ENCODE measurements at places on chromosomes 6 and 20.
A peak's percentile ranks its signal among the peaks of the same experiment; 100 is the strongest.

DNA sequence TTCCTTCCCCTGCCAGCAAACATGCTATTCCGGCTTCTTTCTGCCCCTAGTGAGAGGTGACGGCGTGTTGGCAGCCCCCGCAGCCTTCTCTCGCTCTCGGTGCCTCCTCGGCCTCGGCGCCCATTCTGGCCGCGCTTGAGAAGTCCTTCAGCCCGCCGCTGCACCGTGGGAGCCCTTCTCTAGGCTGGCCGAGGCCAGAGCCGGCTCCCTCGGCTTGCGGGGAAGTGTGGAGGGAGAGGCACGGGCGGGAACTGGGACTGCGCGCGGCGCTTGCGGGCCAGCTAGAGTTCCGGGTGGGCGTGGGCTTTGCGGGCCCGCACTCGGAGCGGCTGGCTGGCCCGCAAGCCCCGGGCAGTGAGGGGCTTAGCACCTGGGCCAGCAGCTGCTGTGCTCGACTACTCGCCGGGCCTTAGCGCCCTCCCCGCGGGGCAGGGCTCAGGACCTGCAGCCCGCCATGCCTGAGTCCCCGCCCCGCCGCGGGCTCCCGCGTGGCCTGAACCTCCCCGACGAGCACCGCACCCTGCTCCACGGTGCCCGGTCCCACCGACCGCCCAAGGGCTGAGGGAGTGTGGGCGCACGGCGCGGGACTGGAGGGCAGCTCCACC is 20.0 kb upstream of the PXDC1 start:
- DNase-seq: no peak

GRCh38 chr6:36848658-36849441 is 9.6 kb upstream of the CPNE5 start:
- no peak for DNase-seq

DNA sequence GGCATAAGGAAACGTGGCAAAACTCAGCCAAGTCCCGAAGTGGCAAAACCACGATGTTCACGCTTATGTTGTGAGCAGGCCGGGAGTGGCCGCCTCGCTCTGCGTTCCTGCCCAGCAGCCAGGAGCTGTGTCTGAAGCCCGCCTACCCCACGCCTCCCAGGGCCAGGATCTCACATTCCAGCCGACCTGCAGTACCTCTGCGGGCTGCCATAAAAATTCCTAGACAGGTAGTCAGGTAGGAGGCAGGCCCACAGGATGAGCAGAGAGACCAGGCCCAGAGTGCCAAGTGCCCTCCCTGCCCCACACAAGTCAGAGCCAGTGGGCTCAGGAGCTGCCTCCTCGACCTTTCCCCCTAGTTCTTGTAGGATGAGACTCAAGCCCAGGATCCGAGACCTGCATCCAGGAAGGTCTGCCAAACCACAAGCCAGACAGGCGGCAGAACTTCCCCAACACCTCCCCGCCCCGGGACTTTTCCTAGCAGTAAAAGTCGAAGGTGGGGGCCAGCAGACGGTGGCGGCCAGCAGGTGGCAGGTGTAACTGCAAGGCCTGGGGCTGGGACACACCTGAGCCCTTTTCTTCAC is 16.7 kb downstream of the PMEPA1 start:
- no peak for DNase-seq

DNA sequence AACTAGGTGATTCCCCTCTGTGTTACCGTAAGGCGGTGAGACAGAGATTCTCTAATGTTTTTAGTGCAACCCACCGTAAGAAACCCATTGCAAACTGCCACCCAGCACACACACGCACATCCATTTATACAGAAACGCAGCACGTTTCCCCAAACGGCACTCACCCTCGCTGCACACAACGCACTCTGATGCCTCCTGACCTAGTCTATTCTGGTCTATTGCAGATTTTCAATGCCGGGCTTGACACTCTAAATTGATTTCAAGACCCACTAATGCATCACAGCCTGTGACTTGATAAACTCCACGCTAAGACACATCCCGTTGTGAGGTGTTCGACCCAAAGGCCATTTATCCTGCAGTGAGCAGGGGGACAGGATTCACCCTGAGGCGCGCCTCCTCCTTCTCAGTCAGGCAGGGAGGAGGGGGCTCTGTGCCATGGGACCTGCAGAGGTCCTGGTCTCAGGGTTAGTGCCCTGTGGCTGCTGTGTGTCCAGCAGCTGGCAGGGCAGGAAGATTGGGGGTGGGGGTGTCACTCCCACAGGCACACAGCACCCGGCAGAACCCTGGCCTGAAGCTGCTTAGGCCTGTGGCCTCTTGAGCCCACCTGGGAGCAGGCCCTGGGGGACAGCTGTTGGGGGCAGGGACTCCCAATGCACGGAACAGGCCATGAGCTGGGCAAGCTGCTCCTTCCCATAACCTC is 335.6 kb downstream of the PREX1 start:
- no peak for DNase-seq

DNA sequence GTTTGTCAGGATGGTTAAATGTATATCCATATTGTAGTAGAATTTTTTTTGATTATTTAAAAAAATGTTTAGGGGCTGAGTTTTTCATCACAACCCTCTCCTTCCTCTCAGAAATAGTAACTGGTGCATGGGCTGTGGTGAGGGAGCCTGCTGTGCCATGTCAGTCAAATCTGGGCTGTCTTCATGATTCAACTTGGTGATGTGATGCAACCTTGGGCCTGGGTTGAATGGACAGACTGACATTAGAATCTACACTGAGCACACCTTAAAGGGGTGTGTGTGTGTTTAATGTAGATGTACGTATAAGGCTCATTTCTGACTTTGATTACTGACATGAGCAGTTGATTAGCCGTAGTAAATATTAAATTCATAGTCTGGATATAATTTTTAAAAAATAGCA is 3.7 kb downstream of the TJAP1 start:
- no peak for DNase-seq

- peak; percentile 56 for DNase-seq
Observed at GRCh38 chr6:167093922-167094432, 28.9 kb upstream of the CCR6 start.

GRCh38 chr6:156944412-156944811 is 167.2 kb downstream of the ARID1B start:
- no peak for DNase-seq

DNA sequence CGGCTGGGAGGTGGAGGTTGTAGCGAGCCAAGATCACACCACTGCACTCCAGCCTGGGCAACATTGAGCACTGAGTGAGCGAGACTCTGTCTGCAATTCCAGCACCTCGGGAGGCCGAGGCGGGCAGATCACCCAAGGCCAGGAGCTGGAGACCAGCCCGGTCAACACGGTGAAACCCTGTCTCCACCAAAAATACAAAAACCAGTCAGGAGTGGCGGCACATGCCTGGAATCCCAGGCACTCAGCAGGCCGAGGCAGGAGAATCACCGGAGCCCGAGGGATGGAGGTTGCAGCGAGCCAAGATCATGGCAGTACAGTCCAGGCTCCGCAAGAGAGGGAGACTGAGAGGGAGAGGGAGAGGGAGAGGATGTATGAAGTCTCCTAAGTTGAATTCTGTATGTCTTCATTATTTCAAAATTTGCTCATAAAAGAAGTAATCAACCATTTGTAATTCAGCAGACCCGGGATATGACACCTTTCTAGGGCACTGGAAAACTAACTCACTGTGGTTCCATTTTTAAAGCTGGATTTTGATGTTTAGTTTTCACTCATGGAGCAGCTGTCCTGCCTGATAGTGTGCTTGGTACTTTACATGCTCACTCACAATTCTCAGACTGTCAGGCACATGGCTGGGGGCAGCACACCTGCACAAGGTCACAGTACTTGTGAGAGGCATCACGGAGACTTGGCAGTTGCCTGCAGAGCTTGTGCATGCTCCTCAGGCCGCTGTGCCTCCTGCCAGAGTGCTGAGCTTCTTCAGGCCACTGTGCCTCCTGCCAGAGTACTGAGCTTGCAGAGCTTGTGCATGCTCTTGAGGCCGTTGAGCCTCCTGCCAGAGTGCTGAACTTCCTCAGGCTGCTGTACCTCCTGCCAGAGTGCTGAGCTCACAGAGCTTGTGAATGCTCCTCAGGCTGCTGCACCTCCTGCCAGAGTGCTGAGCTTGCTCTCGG is 106.2 kb downstream of the ERMARD start:
- no peak for DNase-seq

GRCh38 chr6:30447237-30447636 is 42.1 kb upstream of the HLA-E start:
- no peak for DNase-seq

DNA sequence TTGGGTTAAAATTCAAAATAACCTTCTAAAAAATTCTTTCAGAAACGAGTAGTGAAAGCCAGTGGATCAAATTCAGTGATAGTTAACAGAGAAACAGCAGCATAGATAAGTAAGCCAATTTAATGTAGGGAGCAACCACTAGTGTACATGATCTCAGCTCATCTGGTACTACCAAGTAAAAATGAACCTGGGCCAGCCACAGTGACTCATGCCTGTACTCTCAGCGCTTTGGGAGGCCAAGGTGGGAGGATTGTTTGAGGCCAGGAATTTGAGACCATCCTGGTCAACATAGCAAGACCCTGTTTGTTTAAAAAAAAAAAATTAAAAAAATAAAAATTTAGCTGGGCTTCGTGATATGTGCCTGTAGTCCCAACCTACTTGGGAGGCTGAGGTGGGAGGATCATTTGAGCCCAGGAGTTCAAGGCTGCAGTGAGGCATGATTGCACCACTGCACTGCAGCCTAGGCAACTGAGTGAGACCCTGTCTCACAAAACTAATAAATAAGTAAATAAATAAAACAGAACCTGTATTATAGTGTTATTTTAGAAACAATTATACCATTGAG is 32.4 kb downstream of the CBFA2T2 start:
- DNase-seq: no peak

DNA sequence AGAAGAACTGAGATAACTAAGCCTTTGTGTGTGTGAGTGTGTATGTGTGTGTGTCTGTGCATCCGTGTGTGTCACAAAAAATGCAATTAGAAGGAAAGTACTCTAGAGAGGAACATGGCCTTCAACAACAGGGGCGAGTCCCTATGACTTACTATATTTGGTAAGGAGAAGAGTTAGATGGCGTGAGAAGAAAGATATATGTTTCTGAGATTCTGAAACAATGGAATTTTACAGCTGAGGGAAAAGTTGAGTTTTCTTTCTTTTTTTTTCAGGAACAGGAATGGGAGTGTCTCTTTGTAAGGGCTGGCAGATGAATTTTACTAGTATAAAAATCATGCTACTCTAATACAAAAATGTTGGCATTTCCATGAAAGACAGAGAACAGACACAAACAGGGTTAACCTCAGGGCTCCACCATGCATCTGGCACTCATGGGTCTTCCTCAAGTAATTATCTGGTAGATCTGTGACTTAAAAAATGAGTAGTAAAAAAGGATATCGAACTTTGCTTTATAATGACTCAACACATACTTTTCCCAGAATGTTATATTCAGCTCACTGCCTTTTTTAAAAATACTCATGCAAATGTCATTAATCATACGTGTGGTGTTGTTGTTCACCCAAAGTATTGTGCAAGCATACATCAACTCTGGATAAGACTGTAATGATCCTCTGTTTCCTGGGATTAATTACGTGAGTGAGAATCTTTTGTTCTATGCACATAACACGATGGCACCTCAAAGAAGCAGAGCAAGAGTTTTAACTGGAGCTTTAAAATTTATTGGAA is 12.8 kb upstream of the SASH1 start:
- no peak for DNase-seq

GRCh38 chr6:148934961-148935360 is 188.1 kb downstream of the UST start:
- DNase-seq: no peak

- DNase-seq: no peak
Observed at GRCh38 chr20:31595654-31596411, 9.3 kb upstream of the ID1 start.

- no peak for DNase-seq
Observed at GRCh38 chr6:10531942-10532341, 10.8 kb downstream of the GCNT2 start.

- DNase-seq: no peak
Observed at GRCh38 chr6:71486461-71486860, 197.8 kb downstream of the OGFRL1 start.

DNA sequence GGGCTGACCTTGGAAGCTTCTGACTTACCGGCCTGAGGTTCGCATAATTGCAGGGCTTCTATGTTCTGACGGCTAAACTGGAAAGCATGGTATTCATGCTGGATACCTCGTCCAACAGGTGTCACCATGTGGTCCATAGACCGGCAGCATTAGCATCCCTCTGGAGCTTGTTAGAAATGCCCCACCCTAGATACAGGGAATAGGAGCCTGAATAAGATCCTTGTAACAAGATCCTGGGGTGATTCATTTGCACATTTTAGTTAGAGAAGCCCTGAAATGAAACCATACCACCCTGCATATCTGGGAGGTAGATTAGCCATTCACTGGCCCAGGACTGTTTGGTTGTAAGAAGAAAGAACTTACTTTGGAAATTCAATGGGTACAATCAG is 77.7 kb downstream of the TMEM170B start:
- DNase-seq: no peak

- no peak for DNase-seq
Observed at GRCh38 chr6:141203902-141204575, 928.7 kb upstream of the GJE1 start.

DNA sequence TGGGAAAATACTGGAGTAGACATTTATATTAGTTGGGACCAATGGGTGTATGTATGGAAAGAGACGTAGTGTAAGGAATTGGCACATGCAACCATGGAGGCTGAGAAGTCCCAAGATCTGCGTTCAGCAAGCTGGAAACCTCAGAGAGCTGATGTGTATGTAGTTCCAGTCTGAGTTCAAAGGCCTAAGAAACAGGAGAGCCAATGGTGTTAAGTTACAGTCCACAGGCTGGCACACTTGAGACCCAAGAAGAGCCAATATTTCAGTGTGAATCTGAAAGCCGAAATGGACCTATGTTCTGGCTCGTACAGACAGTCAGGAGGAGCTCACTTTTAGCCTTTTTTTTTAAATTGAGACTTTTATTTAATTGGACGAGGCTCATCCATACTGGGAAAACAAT is 244.2 kb downstream of the CDKAL1 start:
- no peak for DNase-seq

DNA sequence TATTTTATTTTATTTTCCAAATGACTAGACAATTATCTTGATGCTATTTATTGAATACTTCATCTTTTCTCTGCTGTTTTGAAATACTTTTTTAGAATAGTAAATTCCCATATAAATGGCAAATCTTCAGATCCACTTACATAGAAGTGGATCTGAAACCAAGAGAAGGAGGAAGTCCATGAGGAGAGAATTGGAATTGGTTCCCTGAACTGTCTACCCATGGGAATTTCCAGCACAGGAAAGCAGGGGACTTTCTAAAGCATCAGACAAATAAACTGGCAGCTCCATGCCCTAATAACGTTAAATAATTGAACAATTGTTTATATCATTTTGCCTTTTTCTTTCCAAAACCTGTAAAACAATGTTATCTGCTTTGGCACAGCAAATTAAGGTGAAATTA is 47.1 kb upstream of the PNRC1 start:
- no peak for DNase-seq

GRCh38 chr20:12022126-12022525 is 104.4 kb downstream of the BTBD3 start:
- no peak for DNase-seq

- no peak for DNase-seq
Observed at GRCh38 chr6:31004794-31005193, 5.5 kb upstream of the MUC22 start.

DNA sequence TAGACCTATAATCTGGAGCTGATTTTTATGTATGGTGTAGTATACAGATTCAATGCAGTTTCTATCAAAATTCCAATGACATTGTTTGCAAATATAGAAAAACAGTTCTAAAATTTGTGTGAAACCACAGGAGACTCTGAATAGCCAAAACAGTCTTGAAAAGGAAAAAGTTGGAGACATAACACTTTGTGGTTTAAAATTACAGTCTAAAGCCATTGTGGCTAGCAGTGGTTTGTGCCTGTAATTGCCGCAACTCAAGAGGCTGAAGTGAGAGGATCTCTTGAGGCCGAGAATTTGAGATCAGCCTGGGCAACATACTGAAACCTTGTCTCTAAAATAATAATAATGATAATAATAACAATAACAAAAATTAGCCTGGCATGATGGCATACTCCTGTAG is 213.7 kb downstream of the CDKAL1 start:
- no peak for DNase-seq

All from effector CD4-positive, alpha-beta T cell (primary cell).